ENCODE measurements at places on chromosomes 6 and 20. TPM values are rescaled to one million over a fixed set of nuclear protein-coding genes. Genes with fewer than 3 reads are reported as not detected.

Gene ADGRF4
- not detected for total RNA-seq

- DNase-seq: no peak
Measured at GRCh38 chr6:169232507-169232931, 21.1 kb downstream of the THBS2 start.

- no peak for DNase-seq
Measured at GRCh38 chr6:156783958-156784357, 6.8 kb downstream of the ARID1B start.

DNA sequence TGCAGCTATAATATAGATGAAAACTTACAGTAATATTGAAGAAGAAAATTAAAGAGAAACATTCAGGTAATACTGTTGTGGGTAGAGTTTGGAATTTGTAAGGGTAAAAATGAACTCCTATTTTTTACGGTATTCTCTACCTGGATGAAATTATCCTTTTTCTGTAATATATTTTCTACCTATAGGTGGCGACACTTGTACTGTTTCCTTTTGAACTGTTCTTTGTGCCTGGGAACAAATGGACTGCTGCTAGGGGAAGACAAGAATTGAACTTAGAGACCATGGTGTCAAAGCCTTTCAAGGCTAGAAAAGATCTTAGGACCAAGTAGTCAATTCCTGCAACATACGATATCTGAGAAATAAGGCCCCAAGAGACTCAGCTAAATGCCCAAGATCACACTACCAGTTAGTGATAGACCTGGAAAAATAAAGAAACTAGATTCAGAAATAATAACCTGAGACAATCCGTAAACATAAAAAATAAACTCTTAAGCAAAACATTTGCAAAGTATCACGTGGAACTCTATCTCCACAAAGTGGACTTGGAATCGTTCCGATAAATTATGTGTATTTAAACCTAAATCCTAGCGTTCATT lies 383.8 kb downstream of the TFAP2A start:
- DNase-seq: no peak

Gene PSMG4
- 37.7 TPM for total RNA-seq

Gene MYBL2
- total RNA-seq: 82.6 TPM

Gene HLA-DRB5
- total RNA-seq: 1.6 TPM

Gene GHRH
- not detected for total RNA-seq

GRCh38 chr6:47086051-47086770 lies 44.1 kb upstream of the ADGRF1 start:
- DNase-seq: no peak

Gene LGSN
- not detected for total RNA-seq

DNA sequence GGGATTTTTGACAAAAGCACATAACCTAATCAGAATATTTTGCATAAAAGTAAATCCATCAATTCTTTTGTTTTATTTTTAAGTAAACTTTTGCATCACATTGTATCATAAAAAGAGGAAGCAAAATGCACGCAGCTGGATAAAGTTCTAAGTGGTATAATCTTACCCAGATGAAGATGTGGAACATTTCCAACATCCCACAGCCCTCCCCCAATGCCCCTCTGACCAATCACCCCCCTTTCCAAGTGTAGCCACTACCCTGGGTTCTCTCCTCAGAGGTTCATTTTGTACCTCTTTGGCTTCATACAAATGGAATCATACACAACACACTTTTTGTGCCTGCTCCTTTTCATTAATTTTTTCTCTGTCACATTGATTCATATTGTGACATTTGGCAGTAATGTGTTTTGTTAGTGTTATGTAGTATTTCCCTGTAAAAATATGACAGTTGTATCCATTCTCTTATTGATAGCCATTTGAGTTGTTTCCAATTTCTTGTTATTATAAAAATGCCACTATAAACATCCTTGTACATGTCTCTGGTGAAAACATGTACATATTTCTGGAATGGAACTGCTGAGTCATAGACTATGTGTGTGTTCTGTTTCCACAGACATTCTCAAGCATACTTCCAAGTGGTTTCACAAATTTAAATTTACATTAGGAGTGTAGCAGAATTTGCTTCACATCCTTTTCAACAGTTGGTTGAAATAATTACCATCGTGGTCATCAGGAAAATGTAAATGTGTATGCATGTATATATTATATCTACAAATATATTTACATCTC lies 92.9 kb upstream of the SYNDIG1 start:
- DNase-seq: no peak

- no peak for DNase-seq
Measured at GRCh38 chr20:62050166-62051120, 15.2 kb downstream of the TAF4 start.

DNA sequence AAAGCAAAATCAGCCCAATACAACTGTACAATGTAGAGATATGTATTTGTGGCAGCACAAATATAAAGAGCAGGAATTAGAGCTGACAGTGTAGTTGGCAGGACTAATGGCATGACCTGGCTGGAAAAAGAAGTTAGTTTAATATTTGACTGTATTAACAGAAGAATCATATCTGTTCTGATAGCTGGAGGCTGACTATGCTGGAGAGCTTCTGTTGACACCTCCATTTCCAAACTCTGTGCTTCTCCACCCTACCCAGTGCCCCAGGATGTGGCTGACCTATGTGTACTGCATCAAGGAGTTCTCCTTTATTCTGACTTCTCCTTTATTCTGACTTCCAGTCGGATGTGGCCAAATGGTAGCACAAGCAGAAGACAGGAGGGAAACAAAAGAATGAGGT lies 299.3 kb downstream of the PKHD1 start:
- DNase-seq: no peak

- no peak for DNase-seq
Measured at GRCh38 chr6:51459958-51460357, 627.5 kb downstream of the PKHD1 start.

DNA sequence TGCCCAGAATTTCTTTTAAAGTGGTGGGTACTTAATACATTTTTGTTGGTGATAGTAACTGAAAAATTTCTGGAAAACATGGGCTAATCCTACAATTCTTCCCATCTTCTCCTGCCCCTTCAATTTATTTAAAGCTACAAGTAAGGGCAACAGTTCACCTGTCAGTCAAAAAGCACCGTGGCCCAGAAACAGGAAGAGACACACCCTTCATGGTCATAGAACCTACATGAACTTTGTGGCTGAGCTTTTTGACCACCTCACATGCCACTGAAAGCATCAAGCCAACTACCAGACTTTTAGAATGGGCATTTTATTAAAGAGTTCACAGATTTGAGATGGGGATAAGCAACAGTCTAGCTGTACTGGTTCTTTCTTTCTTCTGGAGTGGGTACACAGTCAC lies 201.1 kb upstream of the CNR1 start:
- no peak for DNase-seq

Gene TFAP2D
- not detected for total RNA-seq

Gene TMEM244
- not detected for total RNA-seq

DNA sequence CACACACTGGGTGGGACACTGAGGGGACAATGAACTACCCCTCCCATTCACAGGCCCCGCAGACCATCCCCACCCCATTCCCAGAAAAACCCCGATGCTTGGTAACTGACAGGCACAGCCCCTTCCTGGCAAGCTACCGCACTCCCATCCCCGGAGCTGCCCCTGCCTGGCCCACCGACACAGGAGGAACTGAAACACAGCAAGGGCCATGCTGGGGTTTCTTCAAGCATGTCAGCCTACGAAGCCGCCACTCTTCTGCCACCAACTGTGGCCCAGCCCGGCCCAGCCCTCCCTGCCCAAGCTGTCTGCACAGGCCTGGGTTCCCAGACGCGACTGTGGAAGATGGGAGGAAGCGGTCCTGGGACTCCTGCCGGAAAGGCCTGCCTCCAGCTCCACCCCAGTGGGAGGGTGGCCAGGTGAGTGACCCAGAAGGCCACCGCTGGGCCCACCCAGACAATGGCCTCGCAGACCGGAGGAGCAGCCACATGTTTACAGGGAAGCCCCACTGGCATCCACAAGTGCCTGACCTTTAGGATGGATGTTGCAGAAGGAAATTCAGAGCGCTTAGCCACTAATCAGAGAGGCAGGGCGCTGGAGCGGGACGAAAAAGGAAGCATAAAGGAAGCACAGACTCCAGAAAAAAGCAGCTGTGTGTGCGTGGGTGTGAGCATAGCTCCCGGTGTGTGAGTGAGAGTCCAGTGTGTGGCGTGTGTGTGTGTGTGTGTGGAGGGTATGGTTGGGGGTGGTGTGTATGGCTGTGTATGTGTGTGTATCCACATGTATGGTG lies 91.6 kb downstream of the PRND start:
- DNase-seq: no peak

- no peak for DNase-seq
Measured at GRCh38 chr20:57508381-57508780, 16.6 kb downstream of the CTCFL start.

Gene MYCT1
- not detected for total RNA-seq

GRCh38 chr6:38634518-38634917 lies 5.2 kb downstream of the BTBD9 start:
- DNase-seq: no peak

Gene SLC22A2
- not detected for total RNA-seq
